GM13976 (cell line): ENCODE measurements at places on chromosomes 2 and 18.

- peak; percentile 17 for DNase-seq
Observed at GRCh38 chr2:19046986-19047780, 311.2 kb downstream of the OSR1 start.

DNA sequence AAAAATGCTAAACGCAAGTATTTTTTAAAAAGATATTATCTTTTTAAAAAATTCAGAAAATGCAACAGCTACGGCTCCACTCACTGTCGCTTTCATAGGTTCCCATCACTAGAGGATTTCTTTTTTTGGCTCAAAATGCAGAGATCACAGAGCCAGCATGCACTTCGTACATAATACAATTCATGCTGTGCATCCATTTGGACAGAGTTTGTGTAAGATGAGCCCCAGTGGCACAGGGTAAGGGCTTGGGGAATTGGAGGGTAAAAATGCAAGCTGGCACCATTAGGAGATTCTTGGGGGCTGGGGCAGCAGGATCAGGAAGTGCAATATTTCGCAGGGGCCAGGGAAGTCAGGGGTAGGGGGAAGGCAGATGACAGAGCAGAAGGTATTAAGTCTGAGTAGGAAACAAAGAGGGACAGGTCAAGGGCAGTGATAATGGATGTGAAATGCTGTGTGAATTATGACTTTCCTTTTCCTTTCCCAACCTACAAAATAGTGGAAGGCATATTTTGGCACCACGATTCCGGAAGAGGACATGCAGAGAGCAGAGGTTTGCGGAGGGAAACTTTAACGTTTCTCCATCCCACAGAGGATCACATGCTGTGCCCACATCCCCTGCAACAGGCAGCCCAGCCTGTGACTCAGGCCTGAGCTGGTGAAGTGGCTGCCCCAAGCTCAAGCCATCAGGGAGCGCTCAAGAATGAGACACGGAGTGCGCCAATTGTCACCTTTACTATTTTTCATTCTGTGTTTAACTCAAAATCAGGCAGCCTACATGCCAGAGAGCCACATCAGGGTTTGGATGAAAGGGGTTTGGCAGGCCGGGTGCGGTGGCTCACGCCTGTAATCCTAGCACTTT, 4.7 kb downstream of the CAPG start:
- DNase-seq: no peak

GRCh38 chr2:236568068-236568921, 1.3 kb upstream of the ACKR3 start:
- DNase-seq: peak; percentile 77

DNA sequence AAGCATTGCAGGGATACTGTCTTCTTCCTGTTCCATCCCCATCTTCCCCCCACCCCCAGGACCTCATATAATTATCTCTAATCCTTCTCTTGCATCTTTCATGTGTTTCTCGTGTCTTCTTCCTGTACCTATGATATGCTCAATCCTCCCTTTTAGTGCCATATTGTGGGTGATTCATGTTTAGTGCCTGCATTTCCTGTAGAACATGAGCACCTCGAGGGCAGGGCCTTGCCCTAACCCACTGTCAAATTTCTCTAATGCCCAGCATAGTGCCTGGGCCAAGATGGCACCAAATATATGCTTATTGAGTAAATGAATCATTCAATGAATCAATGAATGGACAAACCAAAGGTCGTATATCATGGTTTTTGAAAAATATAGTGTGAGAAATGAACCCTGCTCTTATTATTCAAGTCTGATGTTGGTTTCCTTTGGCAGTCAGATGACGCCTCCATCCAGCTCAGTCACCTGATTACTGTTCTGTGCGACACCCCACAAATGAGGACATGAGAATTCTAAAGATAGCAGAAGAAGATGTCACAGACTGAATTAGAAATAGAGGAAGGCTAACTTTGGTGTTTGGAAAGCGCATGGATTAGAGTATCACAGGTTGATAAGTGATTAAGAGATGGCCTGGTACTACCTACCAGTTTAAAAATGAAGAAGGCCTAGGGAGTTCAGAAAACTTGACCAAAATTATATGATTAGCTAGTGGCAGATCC, 278.4 kb downstream of the PRKCE start:
- peak; percentile 55 for DNase-seq

DNA sequence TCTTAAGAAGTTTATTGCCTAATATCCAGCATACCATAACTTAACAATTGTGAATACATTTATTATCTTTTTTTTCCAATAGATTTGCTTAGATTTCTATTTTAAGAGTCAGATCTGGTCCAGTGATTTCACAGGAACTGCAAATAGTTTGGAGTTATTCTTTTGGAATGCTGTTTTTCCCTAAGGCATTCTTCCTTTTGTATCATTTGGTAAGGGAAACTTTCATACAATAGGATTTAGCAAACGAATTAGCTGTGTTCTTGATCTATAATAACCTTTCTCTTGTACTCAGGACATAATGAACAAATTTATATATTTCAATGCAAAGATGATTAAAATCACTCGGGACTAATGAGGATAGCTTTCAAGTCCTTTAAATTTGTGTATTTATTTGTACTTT, 201.6 kb downstream of the ERBB4 start:
- no peak for DNase-seq

DNA sequence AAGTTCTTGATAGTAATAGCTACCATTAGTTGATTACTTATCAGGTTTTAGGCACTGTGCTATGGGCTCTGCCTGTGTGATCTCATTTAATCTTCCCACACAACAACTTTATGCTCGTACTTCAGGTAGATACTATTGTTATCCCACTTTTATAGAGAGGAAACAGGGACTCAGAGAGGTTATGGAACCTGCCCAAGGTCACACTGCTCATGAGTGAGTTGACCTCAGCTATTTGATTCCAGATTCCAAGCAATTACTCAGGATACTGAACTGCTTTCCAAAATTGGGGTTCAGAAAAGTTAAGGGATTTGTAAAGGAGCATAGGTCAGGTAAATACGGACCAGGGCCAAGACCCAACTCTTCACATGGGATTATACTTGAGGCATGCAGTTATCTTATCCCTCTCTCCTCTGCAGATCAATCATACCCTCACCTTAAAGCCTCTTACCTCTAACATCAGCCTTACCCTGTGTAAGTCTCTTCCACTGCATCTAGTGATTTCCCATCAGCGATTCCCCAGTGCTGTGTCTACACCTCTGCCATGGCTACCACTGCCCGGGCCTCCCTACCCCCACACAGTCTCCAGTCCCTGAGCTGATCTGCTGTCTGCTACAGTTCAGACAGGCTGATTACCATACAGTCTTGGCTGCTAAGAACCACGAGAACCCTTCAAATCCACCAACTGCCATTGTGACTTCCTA, 74.4 kb downstream of the ANTXR1 start:
- no peak for DNase-seq

DNA sequence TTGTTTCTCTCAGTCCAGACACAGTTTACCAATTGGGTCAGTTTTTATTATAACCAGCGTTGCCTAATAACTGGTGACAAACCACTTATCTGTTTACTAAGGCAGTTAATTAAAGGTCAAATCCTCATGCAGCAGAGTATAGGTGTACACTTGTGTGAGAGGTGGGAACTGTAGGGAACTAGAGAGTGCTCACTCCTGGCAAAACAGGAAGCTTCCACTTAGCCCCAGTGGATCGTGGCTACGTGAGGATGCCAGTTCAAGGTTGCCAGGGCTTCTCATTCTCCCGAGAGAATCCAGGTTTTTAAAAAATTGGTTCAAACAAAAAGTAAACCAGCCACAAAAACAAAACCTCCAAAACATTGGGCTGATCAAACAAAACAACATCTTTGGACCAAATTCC, 8.1 kb downstream of the CYBRD1 start:
- no peak for DNase-seq

DNA sequence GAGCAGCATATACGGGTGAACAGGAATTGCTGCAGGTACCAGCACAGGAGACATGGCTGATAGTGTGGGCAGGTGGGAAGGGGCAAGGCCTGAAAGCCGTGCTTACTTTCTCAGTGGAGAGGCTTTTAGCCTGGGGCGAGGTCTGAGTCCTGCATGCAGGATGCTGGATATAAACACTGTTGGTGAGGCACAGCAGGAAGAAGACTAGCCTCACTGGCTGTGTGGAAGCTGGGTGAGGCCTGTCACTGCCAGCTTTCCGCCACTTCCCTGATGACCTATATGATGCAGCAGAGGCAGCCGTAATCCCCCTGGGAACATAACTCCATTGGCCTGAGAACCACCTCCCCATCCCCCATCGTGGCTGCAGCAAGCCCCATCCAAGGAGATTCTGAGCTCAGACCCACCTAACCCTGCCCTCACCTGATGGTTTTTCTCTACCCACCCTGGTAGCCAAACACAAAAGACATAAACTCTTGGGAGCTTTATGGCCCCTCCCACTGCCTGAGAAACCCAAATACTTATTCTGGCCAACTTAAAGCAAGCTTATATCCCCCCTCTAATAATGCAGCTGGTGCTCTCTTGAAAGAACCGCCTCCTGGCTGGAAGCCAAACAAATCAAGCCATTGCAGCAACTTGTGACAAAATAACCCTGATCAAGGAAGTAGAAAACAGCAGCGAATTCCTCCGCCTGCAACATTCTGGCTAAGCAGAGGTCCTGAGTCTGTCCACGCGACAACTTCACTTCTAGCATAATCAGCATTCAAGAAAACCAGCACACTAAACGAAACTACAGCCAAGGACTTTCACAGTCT, 54.6 kb upstream of the DSC1 start:
- DNase-seq: no peak
